NCI-H2227 treated with DMSO at 0.1 percent for 48 hours (cell line): ENCODE measurements at places on chromosomes 1 and 21.

GRCh38 chr1:150829751-150830150 lies 21.7 kb upstream of the CTSK start:
- no peak for DNase-seq

- no peak for DNase-seq
These were observed at the start of gene OBSCN for GRCh38 chr1:228207851-228208821. TSS of gene OBSCN (plus strand) at chr1:228208044. CDS start at chr1:228211784, 3,740 bp downstream.

GRCh38 chr1:93999840-94000415 lies 90.7 kb upstream of the GCLM start:
- DNase-seq: no peak

DNA sequence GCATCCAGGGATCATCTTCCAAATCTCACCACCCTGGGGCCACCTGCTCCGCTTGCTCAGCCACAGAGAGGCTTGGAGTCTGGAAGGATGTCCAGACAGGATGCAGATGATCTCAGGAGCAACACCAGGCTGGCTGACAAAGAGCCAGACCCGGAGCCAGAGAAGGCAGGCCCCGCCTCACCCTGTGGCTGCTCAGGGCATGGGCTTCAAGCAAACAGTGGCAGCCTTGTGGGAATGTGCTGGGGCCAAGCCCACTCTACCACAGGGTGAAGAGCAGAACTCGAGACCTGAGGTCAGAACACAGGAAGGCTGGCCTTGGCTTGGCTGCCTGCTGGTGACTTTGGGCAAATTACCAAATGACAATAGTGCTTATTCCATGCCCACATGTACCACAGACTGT lies 45.5 kb downstream of the MRPL37 start:
- no peak for DNase-seq
